Stomach (tissue), 19 donors: ENCODE measurements at places on chromosomes 4 and X. TPM values are rescaled to one million over a fixed set of nuclear protein-coding genes. Genes with fewer than 3 reads are reported as not detected.

ZNF630 gene
- total RNA-seq: 1.6 TPM

KIF4A gene
- 2.0 TPM for total RNA-seq

PHEX gene
- total RNA-seq: not detected

ZIC3 gene
- total RNA-seq: not detected

ALPK1 gene
- 47.7 TPM for total RNA-seq

EGFL6 gene
- total RNA-seq: not detected

MAGEA3 gene
- not detected for total RNA-seq

RASL11B gene
- total RNA-seq: 1.2 TPM

DTHD1 gene
- total RNA-seq: 1.2 TPM

ERCC6L gene
- total RNA-seq: not detected

MAGEA12 gene
- total RNA-seq: not detected

FABP2 gene
- not detected for total RNA-seq

SLC9B1 gene
- not detected for total RNA-seq

GLUD2 gene
- not detected for total RNA-seq

GPR82 gene
- 0.29 TPM for total RNA-seq

NPY2R gene
- not detected for total RNA-seq

GPRASP1 gene
- 24.0 TPM for total RNA-seq

DMRTC1B gene
- total RNA-seq: not detected

LDB2 gene
- 11.0 TPM for total RNA-seq

MAP3K15 gene
- total RNA-seq: not detected

CYP4V2 gene
- 13.6 TPM for total RNA-seq

IL13RA2 gene
- total RNA-seq: not detected

FAM114A1 gene
- total RNA-seq: 101 TPM

AMER1 gene
- 6.2 TPM for total RNA-seq

PTTG2 gene
- total RNA-seq: not detected

OR13H1 gene
- total RNA-seq: not detected

CLNK gene
- total RNA-seq: not detected

GRXCR1 gene
- not detected for total RNA-seq

C4orf36 gene
- total RNA-seq: not detected

ANK2 gene
- total RNA-seq: 16.5 TPM

TMPRSS11B gene
- not detected for total RNA-seq

PCDH18 gene
- total RNA-seq: 0.58 TPM

IGFBP7 gene
- total RNA-seq: 197 TPM

NAA10 gene
- 23.3 TPM for total RNA-seq

PNMA6A gene
- total RNA-seq: not detected

DMP1 gene
- not detected for total RNA-seq
